ENCODE measurements at places on chromosomes 16 and 17.

DNA sequence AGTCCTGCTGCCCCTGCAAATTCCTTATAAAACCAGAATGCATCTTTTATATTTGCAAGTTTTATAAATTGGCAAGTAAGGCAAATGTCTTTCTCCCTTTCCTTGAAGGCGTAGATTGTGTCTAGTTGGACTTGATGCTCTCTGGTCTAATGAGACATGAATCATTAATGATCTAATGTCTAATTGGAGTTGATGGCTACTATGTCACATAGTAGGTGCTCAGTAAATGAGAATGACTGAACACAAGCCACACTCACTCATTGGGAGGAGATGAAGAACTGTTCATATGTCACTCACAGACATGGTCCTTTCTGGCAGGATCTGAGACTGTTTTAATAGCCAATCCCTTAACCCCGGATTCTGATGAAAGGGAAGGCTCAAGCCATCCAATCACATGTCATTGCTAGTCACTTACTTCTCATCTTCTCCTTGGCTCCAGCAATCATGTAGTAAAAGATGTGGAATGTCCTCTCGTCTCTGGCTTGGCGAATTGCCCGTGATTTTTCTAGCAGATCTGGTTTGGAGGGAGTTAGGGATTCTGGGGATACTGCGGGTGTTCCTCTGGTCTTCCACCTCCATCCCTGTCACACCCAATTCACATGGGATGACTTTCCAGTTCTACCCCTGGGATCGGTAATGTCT is 81.0 kb downstream of the MYH11 start:
- no peak for DNase-seq

DNA sequence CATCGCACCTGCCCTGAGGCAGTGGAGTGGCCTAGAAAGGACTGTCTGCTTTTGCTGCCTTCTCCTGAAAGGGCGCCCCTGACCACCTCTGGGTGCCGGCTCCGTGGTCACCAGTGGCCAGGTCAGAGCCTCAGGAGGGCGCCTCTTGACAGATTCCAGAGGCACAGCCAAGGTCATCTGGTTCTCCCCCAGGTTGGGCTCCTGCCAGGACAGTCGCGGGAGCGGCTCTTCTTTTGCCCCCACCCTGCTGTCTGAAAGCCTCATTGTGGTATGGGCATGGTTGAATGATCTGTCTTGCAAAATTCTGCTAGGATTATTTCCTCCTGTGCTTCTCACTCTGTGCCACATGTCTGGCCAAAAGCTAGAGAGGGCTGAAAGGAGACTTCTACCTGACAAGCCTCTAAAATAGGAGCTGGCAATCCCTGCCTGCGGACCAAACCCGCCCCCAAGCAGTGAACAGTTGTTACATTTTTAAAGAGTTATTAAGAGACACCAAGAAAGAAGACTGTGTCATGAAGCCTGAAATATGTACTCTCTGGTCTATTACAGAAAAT is 82.8 kb downstream of the SNX29 start:
- no peak for DNase-seq

DNA sequence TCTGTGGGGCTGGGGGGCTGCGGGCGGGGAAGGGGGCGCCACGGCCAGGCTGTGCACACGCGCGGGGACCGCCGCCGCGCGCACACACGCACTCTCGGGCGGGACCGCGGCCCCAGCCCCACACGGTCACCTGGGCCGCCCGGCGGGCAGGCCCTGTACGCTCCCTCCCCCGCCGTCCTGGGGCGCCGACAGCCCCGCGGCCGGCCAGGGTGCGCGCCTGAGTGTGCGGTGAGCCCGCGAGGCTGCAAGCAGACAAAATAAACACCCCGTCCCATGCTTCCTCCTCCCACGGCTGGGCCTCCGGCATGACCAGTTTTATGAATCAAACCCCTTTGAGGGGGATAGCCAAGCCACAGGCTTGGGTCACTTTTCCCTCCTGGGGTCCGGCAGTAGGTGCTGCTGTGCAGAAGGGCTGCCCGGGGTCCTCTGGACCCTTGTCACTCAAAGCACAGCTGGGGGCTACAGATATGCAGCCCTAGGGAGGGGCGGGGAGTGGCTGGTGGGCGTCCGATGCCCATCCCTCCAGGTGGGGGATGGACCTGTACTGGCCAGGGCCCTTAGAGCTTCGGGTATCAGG is 441 bp downstream of the VASN start:
- DNase-seq: peak; percentile 38

DNA sequence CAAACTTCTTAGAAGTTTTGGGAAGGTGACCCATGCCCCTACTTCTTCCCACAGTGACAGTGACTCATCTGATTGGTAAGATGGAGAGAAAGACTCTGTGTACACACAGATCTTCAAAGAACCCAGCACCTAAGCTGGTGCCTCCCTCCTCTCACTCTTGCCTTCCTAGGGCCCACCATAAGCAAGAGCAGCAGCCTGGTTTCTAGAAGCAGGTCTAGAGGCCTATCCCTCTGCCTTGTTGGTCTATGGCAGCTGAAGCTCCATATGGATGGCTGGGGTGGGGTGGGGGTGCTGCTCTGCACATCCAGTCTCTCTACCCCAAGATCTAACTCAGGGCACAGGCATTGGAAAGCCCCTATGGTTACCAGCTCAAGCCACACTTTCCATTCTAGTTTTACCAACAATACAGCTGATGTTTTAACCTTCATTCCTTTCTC is 47.5 kb downstream of the STAT3 start:
- DNase-seq: no peak

All from effector memory CD8-positive, alpha-beta T cell (primary cell).